PC-9 (cell line): ENCODE measurements at places on chromosomes 1 and 21.

DNA sequence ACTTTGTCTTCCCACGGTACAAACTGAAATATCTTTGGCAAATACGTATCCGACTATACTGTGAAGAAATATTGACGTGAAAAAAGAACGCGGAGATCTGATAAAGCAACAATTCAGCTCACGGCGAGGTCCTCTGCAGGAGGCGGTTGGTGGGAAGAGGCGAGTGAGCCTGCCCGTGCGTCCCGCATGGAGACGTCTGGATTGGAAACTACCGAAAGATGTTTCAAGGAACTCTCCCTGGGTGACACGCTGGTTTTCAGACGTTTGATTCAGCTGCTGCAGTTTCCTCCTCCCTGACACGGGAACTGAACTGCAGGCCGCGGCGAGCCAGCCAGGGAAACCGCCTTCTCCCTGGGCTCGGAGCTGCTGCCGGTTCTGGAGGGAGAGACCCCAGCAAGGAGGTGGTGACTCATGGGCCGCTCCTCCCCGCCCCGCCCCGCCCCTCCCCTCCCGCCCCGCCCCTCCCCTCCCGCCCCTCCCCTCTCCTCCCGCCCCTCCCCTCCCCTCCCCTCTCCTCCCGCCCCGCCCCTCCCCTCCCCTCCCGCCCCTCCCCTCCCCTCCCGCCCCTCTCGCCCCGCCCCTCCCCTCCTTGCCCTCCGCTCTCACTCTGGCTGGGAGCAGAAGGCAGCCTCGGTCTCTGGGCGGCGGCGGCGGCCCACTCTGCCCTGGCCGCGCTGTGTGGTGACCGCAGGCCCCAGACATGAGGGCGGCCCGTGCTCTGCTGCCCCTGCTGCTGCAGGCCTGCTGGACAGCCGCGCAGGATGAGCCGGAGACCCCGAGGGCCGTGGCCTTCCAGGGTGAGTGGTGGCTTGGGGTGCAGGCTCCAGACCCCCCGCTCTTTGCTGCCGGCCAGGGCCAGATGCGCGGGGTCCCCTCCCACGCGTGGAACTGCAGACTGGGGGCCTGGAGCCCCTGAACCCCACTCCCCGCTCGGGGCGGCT is at the start of gene COL6A1:
COL6A1 (plus strand) TSS at position 620 of the 941 bp plus-strand sequence; CDS start at position 701, 81 bp downstream.
- H3K36me3 ChIP-seq, result no peaks in the 10 kb centered on the region
- no peaks in the 10 kb centered on the region for H3K27me3 ChIP-seq
- H3K4me3 ChIP-seq, result peak within 1 kb of the TSS; percentile 79

- no peak overlapping the region for H3K4me3 ChIP-seq
- no peaks in the 10 kb centered on the region for H3K27me3 ChIP-seq
- DNase-seq, result no peak
- no peaks in the 10 kb centered on the region for H3K4me1 ChIP-seq
- H3K36me3 ChIP-seq, result peaks cover 15% of the 10 kb centered on the region; the same call in 1 of the 2 replicates
Measured at GRCh38 chr1:165753934-165754333, 14.7 kb downstream of the TMCO1 start.

- H3K4me3 ChIP-seq, result no peak overlapping the region
- H3K36me3 ChIP-seq, result no peaks in the 10 kb centered on the region
- H3K27me3 ChIP-seq, result no peaks in the 10 kb centered on the region
- no peaks in the 10 kb centered on the region for H3K4me1 ChIP-seq
- DNase-seq, result no peak
Measured at GRCh38 chr21:34205811-34206571, 132.6 kb downstream of the MRPS6 start.

DNA sequence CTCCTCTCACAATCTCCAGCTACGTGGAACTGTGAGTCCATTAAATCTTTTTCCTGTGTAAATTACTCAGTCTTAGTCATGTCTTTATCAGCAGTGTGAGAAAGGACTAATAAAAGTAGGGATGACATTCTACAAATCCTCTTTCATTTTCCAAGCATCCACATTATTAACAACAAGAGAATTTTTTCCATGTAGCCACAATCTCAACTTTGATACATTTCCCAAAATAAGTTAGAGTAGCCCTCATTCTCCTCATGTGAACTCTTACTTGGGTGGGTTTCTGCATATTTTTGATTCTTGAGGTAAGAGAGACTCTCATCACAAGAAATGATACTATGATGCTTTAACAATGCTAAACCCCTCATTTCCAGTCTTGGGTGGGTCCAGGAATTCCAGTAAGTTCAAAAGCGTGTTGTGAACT is 52.8 kb downstream of the TNFSF18 start:
- no peaks in the 10 kb centered on the region for H3K27me3 ChIP-seq
- no peak overlapping the region for H3K4me3 ChIP-seq

GRCh38 chr1:50080904-50081586 is 27.7 kb upstream of the ELAVL4 start:
- H3K4me3 ChIP-seq, result no peak overlapping the region
- H3K36me3 ChIP-seq, result no peaks in the 10 kb centered on the region
- no peaks in the 10 kb centered on the region for H3K27me3 ChIP-seq

GRCh38 chr1:29144178-29144577 is 20.5 kb upstream of the TMEM200B start:
- H3K4me3 ChIP-seq, result no peak overlapping the region
- no peaks in the 10 kb centered on the region for H3K27me3 ChIP-seq
- no peak overlapping the region for H3K27ac ChIP-seq
- peaks cover 8% of the 10 kb centered on the region for H3K4me1 ChIP-seq
- DNase-seq, result no peak

DNA sequence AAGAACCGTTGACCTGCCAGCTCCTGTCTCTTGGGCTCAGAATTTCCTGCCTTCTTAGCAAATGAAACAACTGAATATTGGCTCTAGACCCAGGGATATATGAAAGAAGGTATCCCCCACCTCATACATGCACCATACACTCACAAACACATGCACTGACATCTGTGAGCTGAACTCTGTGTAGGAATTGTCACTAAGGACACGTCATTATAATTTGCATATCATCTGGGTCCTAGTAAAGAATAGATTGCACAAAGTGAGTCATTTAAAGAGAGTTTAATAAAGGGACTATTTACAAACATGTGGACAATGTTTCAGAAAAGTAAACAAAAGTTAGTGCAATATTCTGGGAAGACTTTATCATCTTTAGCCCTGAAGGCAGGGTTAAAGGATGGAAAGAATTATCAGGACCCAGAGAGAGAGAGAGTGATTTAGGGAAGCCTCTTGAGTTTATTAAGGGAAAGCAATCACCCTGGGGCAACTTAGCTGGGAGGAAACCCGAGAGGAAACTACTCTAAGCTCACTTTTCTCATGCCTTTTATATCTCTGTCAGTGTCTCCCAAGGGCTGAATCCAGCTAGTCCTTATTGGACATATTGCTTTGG is 74.1 kb upstream of the PLA2G4A start:
- no peaks in the 10 kb centered on the region for H3K36me3 ChIP-seq
- no peak for DNase-seq
- H3K27me3 ChIP-seq, result no peaks in the 10 kb centered on the region
- no peak overlapping the region for H3K27ac ChIP-seq

- no peak for DNase-seq
- H3K4me3 ChIP-seq, result no peak overlapping the region
- H3K4me1 ChIP-seq, result peaks cover 42% of the 10 kb centered on the region
- H3K27me3 ChIP-seq, result no peaks in the 10 kb centered on the region
Measured at GRCh38 chr1:109658533-109659042, 2.7 kb downstream of the GSTM4 start.

DNA sequence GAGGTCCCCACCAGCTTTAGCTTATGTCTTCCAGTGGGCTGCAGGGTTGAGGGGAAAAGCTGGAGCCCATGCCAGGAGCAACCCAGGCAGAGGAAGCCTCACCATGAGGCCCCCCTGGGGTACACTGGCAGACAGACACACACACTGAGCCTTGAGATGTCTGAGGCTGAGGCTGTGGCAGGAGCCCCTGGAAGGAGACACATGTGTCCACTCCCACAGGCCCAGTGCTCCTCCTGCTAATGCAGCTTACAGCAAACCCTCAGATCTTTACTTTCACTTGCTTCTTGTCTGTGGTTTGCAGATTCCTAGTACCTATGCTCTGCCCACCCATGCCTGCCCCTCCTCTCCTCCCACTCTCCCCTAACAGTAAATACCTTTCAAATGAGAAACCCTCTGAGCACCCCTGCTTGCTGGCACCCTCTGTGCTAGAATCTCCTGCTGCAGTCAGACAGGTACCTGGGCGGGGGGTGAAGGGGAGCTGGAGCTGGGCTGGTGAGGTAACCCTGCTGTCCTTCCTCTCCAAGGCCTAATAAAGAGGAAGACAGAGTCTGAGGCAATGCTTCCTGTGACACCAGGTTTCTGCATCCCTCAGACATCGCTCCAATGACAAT is 63.4 kb upstream of the NEK2 start:
- H3K27me3 ChIP-seq, result no peaks in the 10 kb centered on the region
- H3K27ac ChIP-seq, result no peak overlapping the region
- no peaks in the 10 kb centered on the region for H3K36me3 ChIP-seq
- H3K4me1 ChIP-seq, result peaks cover 43% of the 10 kb centered on the region
- DNase-seq, result peak; percentile 63

GRCh38 chr1:234014208-234014607 is 109.7 kb downstream of the SLC35F3 start:
- H3K27me3 ChIP-seq, result no peaks in the 10 kb centered on the region
- no peak for DNase-seq
- H3K4me3 ChIP-seq, result no peak overlapping the region
- H3K36me3 ChIP-seq, result no peaks in the 10 kb centered on the region
- no peaks in the 10 kb centered on the region for H3K4me1 ChIP-seq
- H3K27ac ChIP-seq, result no peak overlapping the region

- peak; percentile 30 for DNase-seq
- no peaks in the 10 kb centered on the region for H3K27me3 ChIP-seq
- H3K4me3 ChIP-seq, result no peak overlapping the region
- no peaks in the 10 kb centered on the region for H3K36me3 ChIP-seq
Measured at GRCh38 chr1:201350884-201351283, 26.6 kb downstream of the TNNT2 start.

- peaks cover 7% of the 10 kb centered on the region for H3K4me1 ChIP-seq
- DNase-seq, result no peak
- H3K36me3 ChIP-seq, result 0 out of 2 replicates have a peak, but pooled peaks cover 4% of the 10 kb centered on the region
- no peaks in the 10 kb centered on the region for H3K27me3 ChIP-seq
Measured at GRCh38 chr1:92922356-92923035, 38.8 kb downstream of the DIPK1A start.

GRCh38 chr1:81499487-81499886 is 301.2 kb upstream of the ADGRL2 start:
- DNase-seq, result no peak
- H3K27me3 ChIP-seq, result no peaks in the 10 kb centered on the region
- H3K27ac ChIP-seq, result no peak overlapping the region
- H3K36me3 ChIP-seq, result no peaks in the 10 kb centered on the region
- H3K4me1 ChIP-seq, result no peaks in the 10 kb centered on the region
- H3K4me3 ChIP-seq, result no peak overlapping the region

GRCh38 chr1:6358757-6359201 is 34.8 kb downstream of the ACOT7 start:
- H3K27me3 ChIP-seq, result no peaks in the 10 kb centered on the region
- no peak overlapping the region for H3K27ac ChIP-seq
- H3K4me1 ChIP-seq, result peaks cover 10% of the 10 kb centered on the region; the same call in 1 of the 2 replicates
- H3K36me3 ChIP-seq, result no peaks in the 10 kb centered on the region
- H3K4me3 ChIP-seq, result no peak overlapping the region
